Upper lobe of left lung (tissue), 6 donors: ENCODE measurements at places on chromosomes 4 and X. TPM values are rescaled to one million over a fixed set of nuclear protein-coding genes. Genes with fewer than 3 reads are reported as not detected.
A peak's percentile ranks its signal among the peaks of the same experiment; 100 is the strongest.

DNA sequence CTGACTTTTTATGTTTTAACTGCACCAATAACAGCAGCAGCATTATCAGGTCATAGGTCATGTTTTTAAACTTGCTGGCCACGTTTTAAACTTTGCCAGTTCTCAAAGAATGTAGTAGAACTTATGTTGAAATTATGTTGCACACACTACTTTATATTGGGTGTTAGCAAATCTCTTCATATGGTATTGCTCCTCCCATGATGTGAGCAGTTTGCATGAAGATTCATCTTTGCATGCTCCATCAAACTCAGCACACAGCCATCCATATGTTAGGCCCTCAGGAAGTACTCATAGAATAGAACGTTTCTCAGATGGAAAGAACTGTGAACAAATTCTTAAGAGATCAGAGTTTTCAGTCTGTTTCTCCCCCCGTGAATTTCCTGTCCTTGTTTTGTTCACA lies 128.6 kb upstream of the MAP9 start:
- no peak for DNase-seq

- peak; percentile 69 for DNase-seq
Measured at GRCh38 chr4:1737666-1738065, 16.3 kb downstream of the TACC3 start.

DNA sequence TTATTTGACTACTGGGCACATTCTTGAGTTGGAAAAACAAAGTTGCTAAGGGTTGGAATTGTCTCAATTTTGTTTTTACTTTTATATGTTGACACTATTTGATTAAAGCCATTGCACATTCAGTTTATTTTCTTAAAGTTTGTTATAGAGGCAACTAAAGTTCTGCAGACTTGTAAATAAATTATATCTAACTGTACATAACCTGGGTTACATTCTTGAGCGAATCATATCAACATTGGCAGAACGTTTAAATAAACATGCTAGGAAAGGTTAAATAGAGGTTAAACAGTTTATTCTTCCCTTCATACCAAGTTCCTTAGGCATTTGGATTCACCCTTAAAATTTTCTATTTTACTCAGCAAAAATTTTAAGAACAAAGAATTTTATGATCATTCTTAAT lies 74.5 kb downstream of the UCHL1 start:
- no peak for DNase-seq

- no peak for DNase-seq
Measured at GRCh38 chr4:36003051-36003450, 241.3 kb downstream of the ARAP2 start.

DNA sequence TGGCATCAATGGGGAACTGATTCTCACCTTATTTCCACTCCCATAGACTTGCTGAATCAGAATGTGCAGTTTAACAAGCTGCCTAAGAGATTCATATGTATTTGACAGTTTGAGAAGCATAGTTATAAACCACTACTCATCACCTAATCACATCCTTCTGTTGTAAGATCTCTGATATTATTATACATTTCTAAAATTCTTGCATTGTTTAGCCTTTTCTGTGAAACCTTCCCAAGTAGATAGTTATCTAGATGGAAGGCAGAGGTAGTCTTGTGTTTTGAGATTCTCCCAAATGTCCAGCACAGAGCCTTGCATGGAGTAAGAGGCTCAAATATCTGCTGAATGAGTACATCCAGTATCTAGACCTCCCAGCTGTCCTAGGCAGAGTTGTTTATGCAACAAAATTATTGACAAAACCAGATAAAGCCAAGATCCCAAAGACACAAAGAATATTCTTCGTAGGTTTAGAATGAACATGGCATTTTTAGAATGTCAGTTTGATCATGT lies 227.3 kb downstream of the KDR start:
- no peak for DNase-seq

- no peak for DNase-seq
Measured at GRCh38 chr4:41406113-41406516, 131.8 kb upstream of the LIMCH1 start.

GRCh38 chr4:80407246-80407645 lies 71.7 kb downstream of the CFAP299 start:
- DNase-seq = no peak

DNA sequence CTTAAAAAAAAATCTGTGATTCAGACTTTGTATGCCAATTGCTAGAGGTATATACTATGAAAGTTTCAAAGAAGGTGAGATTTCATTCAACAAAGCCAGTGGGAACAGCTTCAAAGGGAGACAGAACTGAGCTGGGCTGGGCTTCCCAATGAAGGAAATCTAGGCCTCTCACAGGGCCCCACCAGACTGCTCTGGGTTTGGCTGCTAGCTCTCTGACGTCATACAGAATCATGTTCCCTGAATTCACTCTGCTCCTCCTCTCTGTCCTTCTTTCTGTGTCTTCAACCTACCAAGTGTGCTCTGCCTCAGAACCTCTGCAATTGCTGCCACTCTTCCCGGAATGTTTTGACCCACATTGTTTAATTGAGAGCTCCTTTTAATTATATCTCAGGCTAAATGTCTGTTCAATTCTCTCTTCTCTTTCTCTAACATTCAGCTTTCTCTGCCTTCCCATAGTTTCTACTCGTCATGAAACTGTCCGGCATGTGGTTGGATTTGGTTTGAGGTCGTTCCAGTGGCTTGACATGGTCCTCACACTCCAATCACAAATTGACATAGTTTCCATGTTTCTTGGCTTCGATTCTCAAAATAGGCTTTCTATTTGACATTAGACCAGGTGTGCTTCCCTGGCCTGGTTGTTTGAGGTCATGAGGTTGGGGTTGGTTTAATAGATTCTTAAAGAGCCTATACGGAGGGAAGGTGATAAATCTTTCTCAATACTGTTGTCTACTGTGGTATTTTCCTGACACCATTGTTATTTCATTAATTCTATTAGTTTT lies 282.1 kb upstream of the EMCN start:
- DNase-seq = no peak

- no peak for DNase-seq
Measured at GRCh38 chrX:130245441-130245840, 23.3 kb downstream of the ZNF280C start.

SPIN2A gene
- 0.20 TPM for total RNA-seq

GABRG1 gene
- not detected for total RNA-seq

UGT2A3 gene
- not detected for total RNA-seq

CDS1 gene
- total RNA-seq = 6.5 TPM

SPP1 gene
- 6.5 TPM for total RNA-seq

GRCh38 chrX:57587062-57587461 lies 4.7 kb upstream of the ZXDB start:
- DNase-seq = no peak

- DNase-seq = no peak
Measured at GRCh38 chrX:850471-850916, 219.9 kb downstream of the SHOX start.

- no peak for DNase-seq
Measured at GRCh38 chr4:140251571-140251970, 97.6 kb upstream of the MAML3 start.

DNA sequence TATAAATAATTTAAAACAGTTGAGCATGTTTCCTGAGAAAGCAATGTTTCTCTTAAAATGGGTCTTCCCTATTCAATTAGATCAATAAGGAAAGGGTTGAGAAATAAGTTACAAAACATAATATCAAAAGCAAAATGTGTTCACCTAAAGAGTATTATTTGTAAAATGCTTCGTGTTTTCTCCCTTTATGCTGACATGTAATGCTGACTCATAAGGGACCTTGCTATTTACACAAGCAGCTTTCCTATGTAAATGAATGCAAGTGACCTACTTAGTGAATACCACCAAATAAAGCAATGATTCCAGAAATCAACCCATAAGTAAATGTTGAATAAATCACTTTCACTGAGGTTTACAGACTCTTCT lies 91.5 kb downstream of the ELOVL6 start:
- DNase-seq = no peak

NAT8L gene
- 0.15 TPM for total RNA-seq
